ENCODE measurements at places on chromosomes 16 and 17.

- DNase-seq, result no peak
Measured at GRCh38 chr17:74140282-74140681, 63.2 kb upstream of the RPL38 start.

DNA sequence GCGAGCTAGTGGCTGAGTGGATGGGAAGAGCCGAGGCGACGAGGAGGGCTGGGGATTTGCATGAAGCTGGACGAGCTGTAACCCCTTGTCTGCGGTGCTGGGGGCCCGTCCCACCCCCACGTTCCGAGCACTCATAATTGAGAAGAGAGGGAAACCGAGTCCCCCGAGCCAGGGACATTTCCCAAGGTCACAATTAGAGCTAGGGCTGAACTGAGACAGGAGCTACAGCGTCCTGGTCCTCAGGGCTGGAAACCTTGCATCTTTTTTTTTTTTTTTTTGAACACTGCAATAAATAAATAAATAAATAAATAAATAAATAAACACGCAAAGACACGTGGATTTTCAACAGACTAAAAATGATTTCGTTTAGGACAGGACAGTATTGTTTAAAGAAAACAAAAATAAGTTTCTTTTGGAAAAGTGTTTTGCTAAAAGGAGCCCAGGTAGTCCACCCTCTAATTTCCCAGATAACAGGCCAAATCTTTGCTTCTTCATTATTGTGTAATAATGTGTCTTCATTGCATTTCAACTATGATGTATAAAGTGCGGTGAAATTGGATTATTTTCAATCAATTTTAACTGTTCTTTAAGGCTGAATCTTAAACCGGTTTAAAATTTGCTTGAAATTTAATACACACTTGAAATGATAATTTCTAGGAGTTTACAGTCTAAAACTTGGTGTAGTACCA, 992 bp downstream of the GDPD1 start:
- DNase-seq, result no peak

GRCh38 chr17:71628306-71628705, 492.5 kb upstream of the SOX9 start:
- no peak for DNase-seq

- no peak for DNase-seq
Measured at GRCh38 chr16:89821438-89822187, 5.2 kb upstream of the FANCA start.

DNA sequence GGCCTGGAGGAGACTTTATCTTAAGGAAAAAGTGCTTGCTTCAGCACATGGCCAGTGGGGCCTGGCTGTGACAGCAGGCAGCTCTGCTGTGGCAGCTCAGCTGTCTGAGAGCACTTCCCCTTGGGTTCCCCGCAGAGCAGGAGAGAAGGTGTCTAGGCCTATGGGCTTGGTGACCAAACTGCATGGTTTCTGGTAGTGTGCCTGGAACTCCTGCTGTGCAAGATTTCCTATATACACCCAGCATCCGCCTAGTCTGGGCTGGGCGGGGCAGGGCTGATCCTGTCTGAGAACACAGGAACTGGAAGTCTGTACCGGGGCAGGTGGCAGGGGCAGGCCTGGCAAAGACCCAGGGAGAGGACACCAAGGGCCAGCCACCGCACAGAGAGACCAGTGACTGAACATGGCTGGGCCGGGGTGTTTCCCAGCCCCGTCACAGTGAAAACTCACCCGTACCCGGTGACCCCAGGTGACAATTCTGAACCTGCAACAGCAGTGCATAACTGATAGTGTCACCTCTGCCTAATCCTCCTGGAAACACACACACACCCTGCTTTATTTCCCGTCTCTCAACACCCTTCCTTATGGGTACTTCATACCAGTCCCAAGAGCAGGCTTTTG, 39.3 kb downstream of the CHD9 start:
- DNase-seq, result no peak

- no peak for DNase-seq
Measured at GRCh38 chr16:81816351-81816750, 37.3 kb downstream of the PLCG2 start.

DNA sequence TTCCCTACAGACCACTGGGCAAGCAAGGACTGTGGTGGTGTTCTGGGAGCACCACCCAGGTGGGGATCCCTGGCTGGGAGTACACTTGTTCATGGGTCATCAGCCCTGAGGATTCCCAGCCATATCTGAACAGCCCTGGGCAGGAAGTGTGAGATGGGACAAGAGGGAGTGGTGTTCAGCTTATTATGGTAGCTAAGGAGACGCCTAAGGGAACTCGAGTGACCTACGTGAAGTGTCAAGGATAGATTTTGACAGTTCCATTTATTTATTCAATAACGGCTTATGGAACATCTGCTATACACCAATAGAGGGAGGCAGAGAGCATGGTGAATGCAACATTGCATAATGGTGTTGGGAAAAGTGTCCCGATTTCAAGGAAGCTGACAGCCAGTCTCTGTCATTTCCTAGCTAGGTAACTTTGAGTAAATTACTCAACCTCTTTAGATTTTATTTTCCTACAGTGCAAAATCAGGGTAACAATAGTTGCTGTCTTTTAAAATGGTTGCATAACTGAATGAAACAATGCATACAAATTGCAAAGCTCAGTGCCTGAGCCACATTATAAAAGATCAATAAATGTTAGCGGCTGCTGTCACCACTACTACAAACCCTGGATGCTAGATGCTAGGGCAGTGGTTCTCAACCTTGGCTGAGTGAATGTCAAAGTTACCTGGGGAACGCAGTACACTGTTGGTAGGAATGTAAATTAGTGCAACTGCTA, 534.1 kb downstream of the GRIN2A start:
- DNase-seq, result no peak

DNA sequence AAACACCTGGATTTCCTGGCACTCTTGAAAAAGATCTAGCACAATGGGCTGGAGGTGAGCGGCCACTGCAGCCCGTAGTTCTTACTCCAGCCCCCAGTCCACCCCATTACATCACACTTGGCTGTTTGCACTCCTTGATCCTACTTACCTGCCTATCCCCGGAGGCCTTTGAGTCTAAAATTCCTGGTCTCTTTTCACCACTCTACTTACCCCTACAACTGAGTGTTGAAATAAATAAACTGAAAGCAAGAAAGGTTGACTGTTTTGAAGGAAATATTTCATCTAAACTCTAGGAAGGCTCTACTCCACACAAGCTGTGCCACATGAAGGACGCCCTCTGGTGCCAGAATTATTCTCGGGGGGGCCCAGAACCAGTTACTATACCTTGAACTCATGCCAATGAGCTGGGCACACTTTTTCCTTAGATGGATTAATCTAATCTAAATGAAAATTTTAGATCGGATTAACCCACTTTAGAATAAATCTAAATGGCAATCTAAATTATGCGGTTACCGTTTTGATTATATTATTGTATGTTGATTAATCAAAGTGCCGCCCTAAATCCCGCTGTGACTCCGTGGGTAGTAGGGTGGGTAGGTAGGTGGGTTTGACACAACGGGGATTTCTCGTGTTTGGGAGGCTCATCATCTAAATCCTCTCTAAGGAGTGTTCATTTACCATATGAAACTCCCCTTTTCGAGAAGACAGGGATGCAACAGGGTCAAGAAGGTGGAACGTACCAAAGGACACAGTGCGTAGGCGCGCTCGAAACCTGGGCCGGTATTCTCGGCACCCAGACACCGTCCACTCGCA, 651 bp upstream of the EIF1 start:
- DNase-seq, result peak; percentile 51

DNA sequence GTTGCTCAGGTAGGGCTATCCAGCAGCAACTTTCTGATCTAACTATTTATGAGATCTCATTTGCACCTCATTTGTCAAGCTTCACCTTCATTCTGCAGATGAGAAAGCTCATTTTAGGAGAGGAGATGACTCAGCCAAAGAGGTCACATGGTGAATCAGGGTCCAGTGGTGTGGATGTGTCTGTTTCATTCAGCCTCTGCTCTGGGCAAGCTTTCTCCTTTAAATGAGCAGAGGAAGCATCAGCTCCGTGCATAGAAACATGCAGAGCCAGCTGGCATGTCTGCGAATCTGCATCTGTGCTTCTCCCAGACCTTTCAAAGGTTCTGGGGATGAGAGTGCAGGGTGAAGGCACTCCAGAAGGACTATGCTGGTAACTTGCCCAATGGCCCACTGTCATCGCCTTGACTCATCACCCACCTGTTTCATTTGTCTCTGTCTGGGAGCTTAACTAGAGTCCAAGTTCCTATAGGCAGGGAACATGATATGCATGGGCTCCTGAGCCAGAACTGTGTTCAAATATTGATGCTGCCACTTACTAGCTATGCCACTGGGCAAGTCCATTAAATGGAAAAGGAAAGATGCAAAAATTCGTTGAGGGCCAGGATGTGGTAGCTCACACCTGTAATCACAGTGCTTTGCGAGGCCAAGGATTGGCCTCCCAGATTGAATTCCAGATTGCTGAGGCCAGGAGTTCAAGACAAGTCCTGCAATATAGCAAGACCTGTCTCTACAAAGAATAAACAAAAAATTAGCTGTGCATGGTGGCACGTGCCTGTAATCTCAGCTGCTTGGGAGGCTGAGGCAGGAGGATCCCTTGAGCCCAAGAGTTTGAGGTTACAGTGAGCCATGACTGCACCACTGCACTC, 67.1 kb upstream of the NLK start:
- no peak for DNase-seq

DNA sequence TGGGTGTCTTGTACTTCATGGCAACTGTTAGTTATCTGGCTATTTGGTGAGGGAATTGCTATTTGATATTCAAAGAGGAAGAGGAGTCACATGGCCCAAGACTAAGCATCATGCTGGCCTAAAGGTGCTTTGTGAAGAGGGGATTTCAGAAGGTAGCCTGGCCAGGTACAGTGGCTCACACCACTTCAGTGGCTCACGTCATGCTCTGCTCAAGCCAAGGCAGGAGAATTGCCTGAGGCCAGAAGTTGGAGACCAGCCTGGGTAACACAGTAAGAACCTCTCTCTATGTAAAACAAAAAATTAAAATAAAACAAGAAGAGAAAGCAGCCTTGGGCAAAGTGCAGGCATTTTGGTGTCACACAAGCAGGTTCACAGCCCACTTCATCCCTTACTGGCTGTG, 6.4 kb upstream of the MT1B start:
- DNase-seq, result no peak

GRCh38 chr17:20280851-20281250, 186.5 kb downstream of the LGALS9B start:
- no peak for DNase-seq

DNA sequence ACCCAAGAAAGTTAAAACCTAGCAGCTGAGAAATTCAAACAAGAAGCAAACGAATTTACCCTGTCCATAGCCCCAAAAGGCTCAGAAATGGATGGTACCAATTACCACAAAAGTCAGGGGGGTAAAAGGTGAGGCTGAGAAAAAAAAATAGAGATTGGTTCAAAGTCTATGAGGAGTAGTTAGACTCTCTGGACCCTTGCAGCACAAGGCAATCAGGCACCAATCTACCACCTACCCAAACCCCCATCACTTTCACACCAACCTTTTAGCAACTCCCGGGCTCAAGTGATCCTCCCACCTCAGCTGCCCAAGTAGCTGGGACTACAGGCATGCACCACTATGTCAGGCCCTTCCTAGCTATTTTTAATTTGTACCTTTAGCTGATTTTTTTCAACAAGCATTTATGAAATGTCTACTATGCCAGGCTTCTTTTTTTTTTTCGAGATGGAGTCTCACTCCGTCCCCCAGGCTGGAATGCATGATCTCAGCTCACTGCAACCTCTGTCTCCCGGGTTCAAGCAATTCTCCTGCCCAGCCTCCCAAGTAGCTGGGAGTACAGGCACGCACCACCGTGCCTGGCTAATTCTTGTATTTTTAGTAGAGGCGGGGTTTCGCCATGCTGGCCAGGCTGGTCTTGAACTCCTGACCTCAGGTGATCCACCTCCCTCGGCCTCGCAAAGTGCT, 40.8 kb downstream of the USP32 start:
- DNase-seq, result no peak

GRCh38 chr16:21625026-21625425, 25.6 kb downstream of the METTL9 start:
- DNase-seq, result no peak

DNA sequence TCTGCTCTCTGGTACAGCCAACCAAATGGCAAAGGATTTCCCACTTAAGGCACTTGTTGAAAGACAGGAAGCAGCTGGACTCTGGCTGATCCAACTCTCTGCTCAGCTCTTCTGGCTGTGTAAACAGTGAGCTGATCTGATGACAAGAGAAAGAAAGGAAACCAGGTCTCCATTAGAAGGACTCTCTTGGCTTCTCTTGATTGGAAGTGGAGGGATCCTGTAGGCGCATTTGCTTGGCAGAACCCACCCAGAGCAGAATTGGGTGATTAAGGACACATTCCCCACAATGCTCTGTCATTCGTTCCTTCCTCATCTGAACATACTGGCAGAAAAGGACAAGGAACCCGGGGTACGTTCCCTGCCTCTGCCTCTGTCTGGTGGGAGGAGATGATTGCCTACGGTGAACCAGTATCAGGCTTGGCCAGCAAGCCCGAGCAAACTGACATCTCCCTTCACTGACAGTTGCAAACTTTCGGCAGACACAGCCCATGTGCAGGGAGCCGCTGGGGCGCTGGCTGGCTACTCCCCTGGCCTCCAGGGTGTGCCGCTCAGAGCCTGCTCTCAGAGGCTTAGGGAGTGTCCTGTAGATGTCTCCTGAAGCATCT, 29.1 kb downstream of the LDHD start:
- DNase-seq, result no peak

- no peak for DNase-seq
Measured at GRCh38 chr17:77462090-77462489, 321.3 kb downstream of the SEC14L1 start.

DNA sequence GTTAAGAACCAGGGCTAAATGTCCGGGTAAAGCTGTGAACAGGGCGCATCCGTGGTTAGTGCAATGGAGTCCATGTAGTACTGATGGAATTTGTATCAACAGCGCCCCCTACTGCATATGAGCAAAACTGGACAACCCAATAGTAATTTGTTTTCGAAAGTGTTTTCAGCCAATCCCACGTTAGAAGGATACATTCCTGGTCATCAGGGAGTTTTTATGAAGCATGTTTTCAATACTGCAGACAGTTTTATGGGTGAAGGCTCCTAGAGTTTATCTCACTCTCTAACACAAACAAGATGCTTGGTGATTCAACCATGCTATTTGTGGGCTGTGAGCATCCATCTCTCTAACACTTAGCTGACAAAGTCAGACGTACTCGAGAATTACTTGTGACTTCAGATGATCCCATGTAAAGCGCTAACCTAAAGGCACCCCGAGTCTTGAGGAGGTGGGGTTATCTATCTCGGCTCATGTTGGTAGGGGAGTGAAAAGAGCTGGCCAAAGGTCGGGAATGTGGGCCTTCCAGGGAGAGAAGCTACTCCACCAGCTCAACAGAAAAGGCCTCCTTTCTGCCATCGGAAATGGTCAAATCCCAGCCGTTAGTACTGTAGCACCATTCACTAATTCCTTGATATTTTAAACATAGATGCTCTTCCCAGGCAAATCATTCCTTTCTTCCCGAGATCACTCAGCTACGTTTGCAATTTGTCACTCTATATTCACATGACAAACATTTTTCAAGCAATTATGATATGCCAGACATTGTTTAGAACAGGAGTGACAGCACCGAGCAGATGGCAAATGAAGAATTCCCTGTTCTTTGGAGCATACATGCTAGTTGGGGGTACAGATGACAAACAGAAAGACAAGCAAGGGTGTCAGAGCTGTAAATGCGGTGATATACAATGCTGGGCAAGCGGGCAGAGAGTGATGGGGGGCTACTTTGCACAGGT, 46.9 kb upstream of the HNF1B start:
- no peak for DNase-seq

Data from naive thymus-derived CD8-positive, alpha-beta T cell (primary cell).